Lower lobe of right lung (tissue), 2 donors: ENCODE measurements at places on chromosomes 5 and 9. TPM values are rescaled to one million over a fixed set of nuclear protein-coding genes. Genes with fewer than 3 reads are reported as not detected.

Gene TCOF1
- 27.1 TPM for total RNA-seq

Gene RACK1
- total RNA-seq, result 1,202 TPM

Gene ZDHHC21
- total RNA-seq, result 19.7 TPM

Gene BAAT
- total RNA-seq, result not detected

Gene SLF1
- total RNA-seq, result 6.1 TPM

Gene PKD2L2
- total RNA-seq, result not detected

Gene ADAMTS16
- total RNA-seq, result 1.1 TPM

Gene INSL6
- total RNA-seq, result not detected

Gene PLPP1
- total RNA-seq, result 48.1 TPM

Gene DMRTA1
- total RNA-seq, result 1.7 TPM

Gene STC2
- total RNA-seq, result 10.8 TPM

Gene GRM6
- not detected for total RNA-seq

Gene CRHBP
- total RNA-seq, result 0.53 TPM

Gene IFNA13
- total RNA-seq, result 1.1 TPM

Gene SPATA31E1
- not detected for total RNA-seq

Gene ARID3C
- total RNA-seq, result not detected

Gene LCN9
- total RNA-seq, result not detected

Gene NRG2
- 1.6 TPM for total RNA-seq

Gene CCNJL
- total RNA-seq, result 15.5 TPM

Gene TOR1B
- 34.9 TPM for total RNA-seq

Gene NIM1K
- total RNA-seq, result 4.8 TPM

Gene PLEKHG4B
- 2.7 TPM for total RNA-seq

Gene JAK2
- total RNA-seq, result 32.8 TPM

Gene GALT
- 51.3 TPM for total RNA-seq

Gene CDK5RAP2
- 54.7 TPM for total RNA-seq
